ENCODE measurements at places on chromosomes 11 and 22.

GRCh38 chr11:72072348-72072747 is 8.0 kb downstream of the NUMA1 start:
- no peak for DNase-seq

DNA sequence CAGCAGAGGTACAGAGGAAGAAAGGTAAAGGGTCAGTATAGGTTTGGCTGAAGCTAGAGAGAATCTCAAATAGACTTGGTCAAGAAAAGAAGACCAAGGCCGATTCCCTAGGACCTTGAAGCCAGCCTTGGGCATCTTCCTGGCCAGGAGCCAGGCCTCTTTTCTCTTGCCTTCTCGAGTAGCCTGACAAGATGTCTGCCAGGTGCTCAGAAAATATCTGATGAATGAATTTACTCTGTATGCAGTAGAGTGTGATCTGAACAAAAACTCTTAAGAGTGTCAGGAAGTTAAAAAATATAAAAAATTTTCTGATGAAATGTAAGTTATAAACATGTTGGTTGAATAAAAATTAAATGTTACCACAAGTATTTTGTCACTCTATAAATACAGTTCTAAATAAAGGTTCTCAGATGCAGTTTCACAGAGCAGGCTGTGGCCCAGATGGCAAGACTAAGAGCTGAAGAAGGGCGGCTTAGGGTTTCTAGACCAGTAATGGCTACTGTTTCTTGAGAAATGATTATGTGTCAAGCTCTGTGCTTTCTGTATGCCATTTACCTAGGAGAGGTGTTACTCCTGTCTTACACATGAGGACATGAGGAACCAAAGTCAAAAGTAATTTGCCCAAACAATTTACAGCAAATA is 98.1 kb downstream of the ATXN10 start:
- DNase-seq = no peak

- no peak for DNase-seq
Measured at GRCh38 chr22:45776313-45776585, 104.6 kb downstream of the ATXN10 start.

GRCh38 chr11:2186669-2187279 is 15.2 kb upstream of the TH start:
- no peak for DNase-seq

DNA sequence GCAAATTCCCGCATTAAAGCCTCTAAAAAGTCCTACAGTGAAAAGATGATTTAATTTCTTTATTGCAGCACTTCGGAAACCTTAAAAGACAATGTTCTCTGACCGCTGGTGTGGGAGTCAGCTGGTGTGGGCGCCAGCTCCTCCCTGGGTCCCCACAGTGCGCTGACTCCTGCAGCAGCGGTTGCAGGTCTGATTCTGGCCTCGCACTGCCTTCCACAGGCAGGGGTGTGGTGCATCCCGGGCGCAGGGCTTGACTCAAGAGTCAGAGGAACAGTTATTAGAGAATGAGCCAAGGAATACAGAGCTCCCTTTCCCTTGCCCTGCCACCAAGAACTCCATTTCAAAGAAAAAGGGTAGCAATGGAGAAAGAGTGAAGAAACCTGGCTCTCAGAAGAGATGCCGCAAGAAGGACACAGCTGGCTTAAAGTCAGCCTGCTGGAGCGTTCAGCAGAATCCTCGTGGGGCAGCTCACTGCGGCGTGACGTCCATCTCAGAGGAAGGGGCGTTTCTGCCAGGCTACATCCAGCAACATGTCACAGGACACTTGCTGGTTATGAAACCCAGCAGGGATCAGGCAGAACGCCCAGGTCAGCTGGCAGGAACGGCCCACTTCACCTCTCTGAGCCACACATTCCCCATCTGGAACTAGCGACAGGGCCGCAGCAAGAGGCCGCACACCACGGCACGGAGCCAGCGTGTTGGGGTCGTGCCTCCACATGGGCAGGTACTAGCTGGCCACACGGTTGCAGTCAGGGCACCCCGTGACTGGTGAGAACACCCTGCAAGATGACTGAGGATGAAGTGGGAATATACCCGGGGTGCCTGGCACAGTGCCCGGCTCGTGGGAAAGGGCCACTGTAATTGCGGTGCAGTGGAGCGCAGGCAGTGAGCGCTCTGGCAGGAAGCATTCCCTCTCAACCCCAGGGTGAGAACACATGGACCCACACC is 18.1 kb upstream of the EFCAB6 start:
- DNase-seq = no peak

DNA sequence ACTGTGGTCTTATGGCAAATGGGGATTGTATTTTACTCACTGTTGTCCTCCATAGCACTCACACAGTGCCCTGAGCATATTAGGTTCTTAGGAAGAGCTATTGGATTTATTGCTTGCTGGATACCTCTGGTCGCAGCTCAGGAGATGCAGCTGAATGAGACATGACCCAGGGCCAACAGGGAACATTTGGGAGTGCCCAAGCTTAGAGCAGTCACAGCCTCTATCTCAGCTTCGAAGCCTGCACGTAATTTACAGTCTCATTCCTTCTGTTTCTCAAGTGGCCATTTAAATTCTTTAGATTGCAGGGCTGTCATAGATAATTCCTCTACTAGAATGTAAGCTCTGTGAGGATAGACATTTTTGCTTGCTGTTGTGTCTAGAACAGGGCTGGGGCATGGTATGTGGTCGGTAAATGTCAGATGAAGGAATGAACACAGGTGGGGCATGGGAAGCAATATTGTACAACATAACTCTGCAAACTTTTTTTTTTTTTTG is 192.8 kb downstream of the GRIK4 start:
- DNase-seq = no peak

GRCh38 chr11:65410936-65411680 is 11.5 kb upstream of the NEAT1 start:
- DNase-seq = no peak

- no peak for DNase-seq
Measured at GRCh38 chr11:62911137-62912130, 9.7 kb downstream of the CHRM1 start.

DNA sequence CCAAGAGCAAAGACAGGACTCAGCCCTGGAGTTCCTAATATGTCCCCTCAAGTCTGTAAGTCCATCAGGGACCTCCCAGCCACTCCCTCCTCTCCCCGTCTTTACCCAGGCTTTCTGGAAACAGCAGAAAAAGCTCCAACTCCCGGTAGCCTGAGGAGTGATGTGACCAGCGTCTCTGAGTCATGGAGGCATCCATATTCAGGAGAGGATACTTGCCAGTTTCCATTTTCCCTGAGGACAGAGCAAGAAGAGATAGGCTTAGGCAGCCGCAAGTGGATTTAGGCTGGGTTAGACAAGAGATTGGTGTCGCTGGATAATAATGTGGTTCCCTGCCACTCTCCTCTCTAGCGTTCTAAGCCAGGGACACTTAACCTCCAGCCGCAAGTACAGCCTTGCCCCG is 206.6 kb downstream of the GRIK4 start:
- DNase-seq = no peak

DNA sequence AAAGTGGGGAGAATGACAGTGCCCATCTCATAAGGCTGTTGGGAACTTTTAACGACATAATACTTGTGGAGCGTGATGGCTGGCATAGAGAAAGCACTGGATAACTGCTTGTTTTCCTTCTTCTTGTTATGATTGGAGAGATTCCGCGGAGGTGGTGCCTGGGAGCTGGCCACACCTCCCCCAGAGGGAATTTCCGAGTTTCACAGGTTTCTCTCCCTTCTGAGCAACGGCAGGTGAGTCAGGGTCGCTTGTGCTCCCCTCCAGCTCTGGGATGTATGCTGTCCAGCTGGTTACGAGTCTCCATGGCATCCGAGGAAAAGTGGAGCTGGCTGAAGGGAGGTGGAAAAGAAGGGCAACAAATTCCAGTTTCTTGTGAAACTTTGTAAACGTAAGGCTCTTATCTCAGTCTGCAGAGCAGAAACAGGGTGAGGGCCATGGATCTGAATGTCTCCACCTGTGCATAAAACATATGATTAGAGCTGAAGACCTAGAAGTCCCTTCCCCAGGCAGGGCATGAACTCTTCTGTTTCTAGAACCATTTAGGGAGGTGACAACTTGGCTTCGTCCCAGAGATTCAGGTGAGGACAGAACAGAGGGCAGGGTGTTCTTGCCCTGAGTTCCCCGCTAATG is 10.0 kb upstream of the PLET1 start:
- DNase-seq = no peak

- DNase-seq = no peak
Measured at GRCh38 chr11:35792148-35792845, 129.7 kb downstream of the TRIM44 start.

GRCh38 chr11:111539426-111540113 is 950 bp upstream of the LAYN start:
- no peak for DNase-seq

- no peak for DNase-seq
Measured at GRCh38 chr22:40826984-40827741, 8.0 kb upstream of the SLC25A17 start.

- DNase-seq = no peak
Measured at GRCh38 chr11:87092159-87092558, 54.4 kb downstream of the TMEM135 start.

DNA sequence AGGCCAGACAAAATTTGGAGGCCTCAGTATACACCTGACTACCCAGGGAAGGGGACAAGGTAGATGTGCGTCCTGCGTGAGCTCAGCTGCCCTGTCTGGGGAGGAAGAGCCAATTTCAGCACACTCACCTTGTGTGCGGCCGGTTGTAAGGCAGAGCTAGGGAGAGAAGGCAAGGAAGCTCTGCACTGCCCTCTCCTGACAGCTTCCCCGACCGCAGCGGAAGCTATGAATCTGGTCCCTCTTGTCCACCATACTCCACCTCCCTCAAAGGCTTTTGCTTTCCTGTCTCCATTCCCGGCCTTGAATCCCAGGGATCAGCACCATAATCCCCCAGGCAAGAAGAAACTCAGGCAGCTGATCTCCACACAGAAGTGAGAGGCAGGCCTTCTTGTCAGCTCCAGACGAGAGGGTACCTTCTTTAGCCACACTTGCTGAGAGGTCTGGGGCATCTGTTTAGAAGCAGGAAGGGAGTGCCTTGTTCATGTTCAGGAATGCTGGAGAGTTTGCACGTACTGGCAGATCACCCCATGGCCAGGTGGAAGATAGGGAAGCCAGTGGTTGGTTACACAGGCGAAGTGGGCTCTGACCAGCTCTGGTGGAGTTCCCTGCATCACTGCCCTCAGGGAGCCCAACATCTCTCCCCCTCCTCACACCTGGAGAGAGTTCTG is 62.5 kb downstream of the FEZ1 start:
- DNase-seq = no peak

- no peak for DNase-seq
Measured at GRCh38 chr22:41361716-41362310, 19.9 kb upstream of the TEF start.

- DNase-seq = no peak
Measured at GRCh38 chr22:22037229-22037628, 54.6 kb upstream of the TOP3B start.

DNA sequence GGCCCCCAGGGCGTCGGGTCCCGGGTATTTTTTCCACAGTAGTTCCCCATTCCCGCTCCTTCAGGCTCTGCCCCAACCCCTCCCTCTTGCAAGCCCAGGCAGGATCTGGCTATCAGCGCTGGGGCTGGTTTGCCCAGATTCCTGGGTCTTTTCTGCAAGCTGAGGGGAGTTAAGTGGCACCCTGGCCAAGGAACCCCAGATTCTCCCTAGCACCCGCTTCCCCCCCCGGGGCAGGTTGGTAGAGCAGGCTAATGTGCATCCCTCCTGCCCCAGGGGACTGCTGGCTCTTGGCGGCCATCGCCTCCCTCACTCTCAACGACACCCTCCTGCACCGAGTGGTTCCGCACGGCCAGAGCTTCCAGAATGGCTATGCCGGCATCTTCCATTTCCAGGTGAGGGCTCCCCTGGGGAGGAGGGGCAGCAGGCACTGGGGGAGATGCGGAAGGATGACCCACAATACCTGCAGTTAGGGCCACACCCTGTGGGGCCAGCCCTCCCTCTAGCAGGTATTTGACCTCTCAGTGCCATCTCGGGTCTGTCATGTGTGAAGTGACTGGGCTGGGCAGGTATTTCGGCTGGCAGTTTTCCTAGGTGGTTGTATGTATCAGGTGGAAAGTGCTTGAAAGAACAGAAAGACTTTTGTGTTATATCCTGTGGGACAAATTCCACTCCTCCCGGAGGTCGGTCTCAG is 1.6 kb downstream of the CAPN1 start:
- DNase-seq = no peak

GRCh38 chr11:2816523-2816922 is 69.1 kb downstream of the CDKN1C start:
- DNase-seq = no peak

DNA sequence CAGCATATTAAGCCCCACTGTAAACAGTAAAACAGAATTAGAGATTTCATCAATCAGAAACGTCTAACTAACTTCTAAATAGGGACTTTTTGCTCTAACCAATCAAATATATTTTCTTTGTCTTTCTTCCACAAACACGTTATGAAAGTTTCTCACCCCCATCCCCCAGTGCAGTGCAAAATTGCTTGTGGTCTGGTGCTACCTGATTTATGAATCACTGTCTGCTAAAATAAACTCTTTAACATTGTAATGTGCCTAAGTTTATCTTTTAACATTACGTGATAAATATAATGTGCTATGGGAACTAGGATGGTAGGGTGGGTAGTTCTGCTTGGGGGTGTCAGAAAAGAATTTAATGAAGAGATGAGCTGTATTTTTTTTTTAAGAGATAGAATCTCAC is 47.3 kb upstream of the SLC5A1 start:
- no peak for DNase-seq

GRCh38 chr11:61076506-61077304 is 25.6 kb upstream of the CD5 start:
- no peak for DNase-seq

DNA sequence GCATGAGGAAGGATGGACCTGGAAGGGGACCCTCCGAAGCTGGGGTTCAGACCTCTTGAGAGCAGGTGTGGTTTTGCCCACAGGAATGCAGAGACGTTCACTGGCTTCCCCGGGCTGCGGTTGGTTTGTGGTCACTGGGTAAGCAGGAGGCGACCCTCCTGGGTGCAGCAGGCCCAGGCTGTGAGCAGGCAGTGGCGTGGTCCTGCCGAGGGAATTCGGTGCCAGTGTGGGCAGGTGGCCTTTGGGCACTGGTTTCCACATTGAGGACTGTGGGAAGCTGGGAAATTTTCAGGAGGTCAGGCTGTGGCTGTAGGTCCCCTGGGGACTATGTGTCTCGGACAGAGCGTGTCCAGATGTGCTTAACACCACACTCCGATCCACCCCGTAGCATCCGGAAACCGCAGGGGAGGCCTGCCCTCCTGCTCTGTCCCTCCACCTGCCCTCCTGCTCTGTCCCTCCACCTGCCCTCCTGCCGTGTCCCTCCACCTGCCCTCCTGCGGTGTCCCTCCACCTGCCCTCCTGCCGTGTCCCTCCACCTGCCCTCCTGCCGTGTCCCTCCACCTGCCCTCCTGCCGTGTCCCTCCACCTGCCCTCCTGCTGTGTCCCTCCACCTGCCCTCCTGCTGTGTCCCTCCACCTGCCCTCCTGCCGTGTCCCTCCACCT is 27.5 kb downstream of the TPCN2 start:
- DNase-seq = no peak

DNA sequence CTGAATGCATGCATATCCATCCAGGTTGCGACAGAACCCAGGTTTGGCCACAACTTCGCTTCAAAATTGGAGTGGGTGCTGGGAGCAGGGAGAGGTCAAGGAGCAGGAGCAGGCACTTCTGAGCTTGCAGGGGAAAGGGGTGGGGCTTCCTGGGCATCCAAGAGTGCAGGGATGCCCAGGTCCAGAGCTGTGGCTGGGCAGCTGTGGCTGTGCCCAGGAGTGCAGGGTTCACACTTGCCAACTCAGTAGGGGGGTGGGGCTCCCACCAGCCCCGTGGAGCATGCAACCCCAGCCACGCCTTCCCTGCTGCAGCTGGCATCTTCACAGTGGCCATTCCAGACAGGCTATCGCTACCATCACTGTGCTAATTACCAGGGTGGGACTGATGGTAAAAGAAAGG is 115.3 kb upstream of the MTNR1B start:
- no peak for DNase-seq

- no peak for DNase-seq
Measured at GRCh38 chr11:92246630-92247029, 22.0 kb downstream of the FAT3 start.
